Right renal cortex interstitium (tissue), 3 donors: ENCODE measurements at places on chromosomes 11 and 22.

GRCh38 chr11:28736256-28736655 lies 628.1 kb downstream of the METTL15 start:
- no peak for DNase-seq

DNA sequence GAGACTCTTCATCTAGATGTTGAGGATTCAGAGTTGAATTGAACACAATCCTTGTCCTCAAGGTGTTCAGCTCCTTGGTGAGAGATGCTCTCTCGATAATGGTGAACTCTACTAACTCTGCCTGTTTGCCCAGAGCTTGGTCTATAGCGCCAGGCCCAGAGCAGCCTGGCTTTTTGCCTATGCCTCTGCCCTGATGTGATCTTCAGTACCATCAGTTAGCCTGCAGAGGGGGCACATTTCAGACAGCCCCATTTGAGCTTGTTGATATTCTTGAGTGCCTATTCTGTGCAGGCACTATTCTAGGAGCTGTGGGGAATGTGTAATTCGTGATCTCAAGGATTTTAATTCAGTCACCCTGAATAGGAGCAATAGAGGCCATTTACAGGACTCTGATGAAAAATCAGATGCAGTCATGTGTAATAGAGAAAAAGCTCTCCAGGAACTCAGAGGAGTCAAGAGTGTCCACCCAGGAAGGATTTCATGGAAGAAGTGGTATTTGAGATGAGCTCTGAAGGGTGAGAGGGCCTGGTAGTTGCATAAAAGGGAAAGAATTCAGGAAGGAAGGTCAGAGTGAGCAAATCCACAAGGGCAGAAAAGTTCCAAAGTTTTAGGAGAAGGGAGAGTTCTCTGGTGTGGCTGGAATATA lies 19.3 kb downstream of the GTPBP1 start:
- DNase-seq: no peak

DNA sequence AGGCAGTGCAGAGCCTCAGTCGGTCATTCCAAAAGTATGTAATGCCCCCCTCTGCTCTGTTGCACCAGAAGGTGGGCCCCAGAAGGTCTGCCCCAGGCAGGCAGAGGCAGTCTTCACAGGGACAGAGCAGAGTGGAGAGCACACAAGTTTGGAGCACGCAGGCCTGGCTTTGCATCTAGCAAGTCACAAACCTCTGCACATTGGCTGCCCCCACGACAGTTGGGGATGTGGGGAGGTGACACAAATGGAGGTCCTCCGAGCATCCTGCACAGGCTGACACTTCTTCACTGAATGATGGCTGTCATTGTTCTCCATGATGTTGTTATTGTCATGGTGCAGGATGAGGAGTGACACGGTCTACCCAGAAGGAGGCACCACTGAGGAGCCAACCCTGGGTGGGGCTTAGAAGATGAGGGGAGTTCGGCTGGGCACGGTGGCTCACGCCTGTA lies 11.9 kb downstream of the TOM1 start:
- no peak for DNase-seq

DNA sequence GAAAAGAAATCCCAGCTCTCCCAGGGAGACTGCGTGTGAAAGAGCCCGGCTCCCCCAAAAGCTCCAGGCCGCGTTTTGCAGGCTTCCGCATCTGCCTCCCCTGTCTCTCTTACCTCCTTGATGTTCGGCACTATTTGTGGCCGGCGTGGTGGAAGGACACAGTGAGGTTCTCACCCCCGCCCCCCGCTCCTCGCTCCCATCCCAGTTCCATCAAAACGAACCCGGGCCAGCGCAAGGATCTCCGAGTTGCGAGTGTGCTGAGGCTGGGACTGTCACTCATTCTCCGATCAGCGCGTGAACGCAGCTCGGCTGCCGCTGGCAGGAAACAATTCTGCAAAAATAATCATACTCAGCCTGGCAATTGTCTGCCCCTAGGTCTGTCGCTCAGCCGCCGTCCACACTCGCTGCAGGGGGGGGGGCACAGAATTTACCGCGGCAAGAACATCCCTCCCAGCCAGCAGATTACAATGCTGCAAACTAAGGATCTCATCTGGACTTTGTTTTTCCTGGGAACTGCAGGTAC lies at the start of gene NCAM1:
NCAM1 (plus strand) TSS at position 275 of the 523 bp plus-strand sequence.
- peak; percentile 80 for DNase-seq

DNA sequence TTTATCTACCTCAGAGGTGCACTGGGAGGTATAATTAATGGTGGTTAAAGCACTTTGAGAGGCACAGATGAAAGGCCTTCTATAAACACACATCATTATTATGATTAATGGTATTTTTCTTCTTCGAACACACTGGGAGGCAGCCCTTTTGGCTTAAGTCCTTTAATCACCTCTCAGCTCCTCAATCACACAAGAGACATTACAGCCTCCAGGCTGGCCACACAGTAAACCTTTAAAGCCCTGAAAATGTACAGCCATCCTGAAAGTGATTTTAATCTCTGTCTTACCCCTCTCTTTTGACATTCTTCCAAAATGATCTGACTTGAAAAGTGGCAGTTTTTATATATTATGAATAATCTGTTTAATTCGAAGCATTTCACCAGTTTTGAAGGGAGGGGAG lies 54.3 kb upstream of the VSTM5 start:
- DNase-seq: no peak

GRCh38 chr11:1969035-1969434 lies 21.9 kb downstream of the MRPL23 start:
- DNase-seq: no peak

DNA sequence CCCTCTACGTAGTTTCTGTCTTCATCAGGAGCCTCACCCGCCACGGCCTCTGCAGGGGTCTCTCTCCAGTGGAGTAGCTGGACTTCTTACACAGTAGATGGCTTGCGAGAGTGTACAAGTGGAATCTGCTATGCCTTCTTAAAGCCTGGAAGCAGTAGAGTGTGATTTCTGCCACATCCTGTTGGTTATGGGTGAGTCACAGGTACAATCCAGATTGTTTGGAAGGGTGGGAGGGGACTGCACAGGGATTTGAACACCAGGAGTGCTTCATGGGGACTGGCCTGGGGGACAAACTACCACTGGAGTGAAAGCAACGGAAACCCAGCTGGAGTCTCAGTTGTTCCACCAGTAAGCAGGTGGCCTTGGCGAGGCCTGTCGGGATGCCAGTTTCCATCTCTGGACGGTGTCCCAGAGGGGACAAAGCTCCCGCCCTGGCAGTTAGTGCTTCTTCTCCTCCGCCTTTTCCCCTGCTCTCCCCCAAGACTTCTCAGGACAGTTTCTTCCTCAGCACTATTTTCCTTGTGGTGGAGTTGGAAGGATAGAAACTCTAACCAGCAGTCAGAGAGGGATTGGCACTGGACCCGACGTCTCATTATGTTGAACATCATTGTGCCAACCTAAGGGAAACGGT lies 85.0 kb upstream of the RCN1 start:
- DNase-seq: no peak

- no peak for DNase-seq
Measured at GRCh38 chr22:45210174-45210573, 30.5 kb downstream of the KIAA0930 start.

- DNase-seq: no peak
Measured at GRCh38 chr11:116500947-116501602, 271.7 kb downstream of the BUD13 start.

- no peak for DNase-seq
Measured at GRCh38 chr22:36234919-36235318, 4.4 kb downstream of the APOL2 start.

DNA sequence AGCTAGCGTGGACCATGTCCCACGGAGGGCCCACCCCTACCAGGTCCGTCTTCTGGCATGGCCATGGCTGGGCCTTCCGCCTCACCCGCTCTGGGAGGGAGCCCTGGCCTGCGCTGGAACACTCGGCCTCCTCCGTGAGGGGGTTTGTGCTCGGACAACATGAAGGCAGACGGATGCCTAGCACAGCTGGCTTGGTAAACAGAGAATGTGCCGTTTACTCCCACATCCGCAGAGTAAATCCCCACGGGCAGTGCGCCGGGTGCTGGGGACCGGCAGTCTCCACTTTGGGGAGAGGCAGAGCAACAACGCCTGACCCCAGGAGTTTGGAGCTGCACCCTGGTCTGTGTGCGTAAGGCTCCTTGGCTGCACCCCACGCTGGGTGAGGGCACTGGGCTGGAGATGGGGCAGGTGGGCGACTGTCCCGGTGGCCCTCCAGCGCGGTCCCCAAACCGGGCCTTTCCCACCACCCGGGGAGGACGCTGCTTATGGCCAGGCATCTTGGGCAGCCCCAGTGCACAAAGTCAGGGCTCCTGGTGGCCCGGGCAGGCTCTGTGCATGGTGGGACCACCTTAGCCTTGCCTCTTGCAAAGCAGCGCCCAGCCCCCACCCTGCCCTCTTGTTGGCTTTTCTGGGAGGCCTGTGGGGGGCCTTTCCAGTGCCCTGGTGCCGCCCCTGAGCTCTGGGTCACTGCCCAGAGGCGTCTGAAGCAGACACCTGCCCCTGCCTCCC lies 30.7 kb upstream of the MUC5AC start:
- DNase-seq: no peak

DNA sequence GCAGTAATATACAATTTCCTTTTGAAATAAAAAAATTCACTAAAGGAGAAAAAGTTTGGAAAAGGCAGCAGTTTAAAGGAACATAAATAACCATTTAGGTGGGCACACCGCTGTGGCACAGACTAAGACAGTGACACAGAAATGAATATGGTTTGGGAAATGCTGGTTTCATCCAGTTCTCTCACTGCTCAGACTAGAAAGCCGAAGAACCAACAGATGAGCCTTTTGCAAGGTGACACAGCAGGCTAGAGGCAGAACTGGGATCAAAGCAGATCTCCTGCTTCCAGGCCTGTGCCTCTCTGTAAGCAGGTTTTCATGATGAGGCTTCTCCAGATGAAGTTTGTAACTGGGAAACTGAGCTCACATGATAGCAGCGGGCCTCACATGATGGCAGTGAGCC lies 380.0 kb upstream of the NARS2 start:
- no peak for DNase-seq

- DNase-seq: no peak
Measured at GRCh38 chr11:19753451-19754106, 40.9 kb downstream of the NAV2 start.

DNA sequence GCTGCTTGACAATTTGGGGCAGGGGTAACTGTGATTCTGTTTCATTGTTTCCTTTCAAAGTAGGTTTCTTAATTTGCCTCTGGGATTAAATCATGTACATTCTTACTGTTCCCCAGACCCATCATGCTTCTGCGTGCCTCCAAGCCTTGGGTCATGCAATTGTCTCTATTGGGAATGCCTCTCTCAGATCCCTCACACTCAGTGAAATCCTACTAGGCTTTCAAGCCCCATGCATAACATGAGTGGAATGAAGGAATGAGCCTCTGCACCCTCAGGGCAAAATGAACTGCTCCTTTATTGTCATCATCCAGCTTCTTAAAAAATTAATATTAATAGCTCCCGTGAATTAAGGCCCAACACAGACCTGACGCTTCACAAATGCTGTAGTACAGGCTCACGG lies 381.7 kb downstream of the TENM4 start:
- DNase-seq: no peak

DNA sequence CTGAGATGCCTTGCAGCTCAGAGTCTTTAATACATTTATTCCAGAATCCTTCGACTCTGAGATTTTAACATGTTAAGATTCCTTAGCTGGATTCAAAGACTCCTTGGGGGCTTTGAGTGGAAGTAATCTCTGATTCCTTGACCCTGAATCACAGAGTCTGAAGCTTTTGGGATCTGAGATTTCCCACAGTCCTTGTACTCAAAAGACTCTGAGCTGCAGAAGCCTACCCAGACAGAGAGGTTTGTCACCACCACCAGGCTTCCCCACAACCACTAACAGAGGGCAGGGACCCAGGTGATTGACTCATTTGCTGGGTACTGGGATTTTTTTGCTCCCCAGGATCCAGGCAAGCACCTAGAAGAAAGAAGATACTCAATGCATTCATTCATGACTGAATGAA lies 1.4 kb upstream of the SERPINH1 start:
- no peak for DNase-seq

- DNase-seq: no peak
Measured at GRCh38 chr11:73734993-73735392, 25.9 kb downstream of the RAB6A start.

GRCh38 chr11:80569832-80570231 lies 1129.0 kb upstream of the TENM4 start:
- DNase-seq: no peak

- DNase-seq: no peak
Measured at GRCh38 chr11:116927163-116927974, 89.9 kb upstream of the APOA1 start.

GRCh38 chr11:64996710-64997380 lies at the start of gene BATF2:
TSS of gene BATF2 (minus strand) at chr11:64996971. CDS start at chr11:64996914, 57 bp downstream.
- peak; percentile 66 for DNase-seq

- DNase-seq: no peak
Measured at GRCh38 chr11:118224511-118225188, at the start of gene JAML. TSS of gene JAML (minus strand) at chr11:118225011. CDS start at chr11:118214866, 10,145 bp downstream.

GRCh38 chr11:83982825-83983224 lies 696.7 kb upstream of the CCDC90B start:
- no peak for DNase-seq

GRCh38 chr11:5722622-5723021 lies 13.6 kb upstream of the OR56B1 start:
- no peak for DNase-seq

DNA sequence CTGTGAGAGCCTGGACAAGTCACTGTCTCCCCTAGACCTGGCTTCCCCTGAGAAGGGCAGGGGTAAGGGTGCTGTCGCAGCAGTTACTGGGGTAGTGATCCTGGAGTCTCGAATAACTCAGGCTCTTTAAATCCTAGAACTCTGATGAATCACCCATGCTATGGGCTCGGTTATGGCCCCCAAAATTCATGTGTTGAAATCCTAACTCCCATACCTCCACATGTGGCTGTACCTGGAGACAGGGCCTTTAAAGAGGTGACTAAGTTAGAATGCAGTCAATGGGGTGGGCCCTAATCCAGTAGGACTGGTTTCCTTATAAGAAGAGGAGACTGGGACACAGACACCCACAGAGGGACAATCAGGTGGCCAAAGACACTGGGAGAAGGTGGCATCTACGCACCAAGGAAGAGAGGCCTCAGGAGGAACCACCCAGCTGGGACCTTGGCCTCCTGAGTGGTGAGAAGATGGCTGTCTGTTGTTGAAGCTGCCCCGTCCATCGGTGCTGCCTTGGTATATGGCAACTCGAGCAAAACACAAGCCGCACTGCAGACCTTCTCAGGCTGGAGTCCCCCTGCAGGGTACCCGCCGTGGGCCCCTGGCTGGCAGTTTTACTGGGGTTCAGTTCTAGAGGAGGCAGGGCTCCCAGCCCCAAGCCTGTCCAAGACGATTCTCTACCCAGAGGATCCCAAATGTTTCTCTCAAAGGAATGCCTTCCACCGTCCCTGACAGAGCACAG lies 48.8 kb upstream of the SHISAL1 start:
- no peak for DNase-seq

DNA sequence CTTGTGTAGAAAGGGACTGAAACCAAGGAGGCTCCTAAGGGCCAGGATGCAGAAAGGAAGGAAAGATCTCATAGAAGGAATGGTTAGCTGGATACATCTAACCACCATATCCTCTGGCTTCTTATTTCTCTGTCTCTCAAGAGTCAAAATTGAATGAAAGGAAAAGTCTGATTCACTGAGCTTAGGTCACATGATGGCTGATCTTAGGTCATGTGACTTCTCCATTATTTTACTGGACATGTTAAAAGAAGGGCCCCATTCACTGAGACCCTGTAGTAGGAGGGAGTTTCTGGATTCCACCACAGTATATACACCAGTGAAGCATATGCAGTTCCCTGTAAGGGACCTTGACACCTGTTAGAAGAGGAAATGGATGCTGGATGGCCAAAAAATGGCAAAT lies 516.6 kb downstream of the NELL1 start:
- no peak for DNase-seq
